GM23338 (cell line): ENCODE measurements at places on chromosomes 2 and 18.

- DNase-seq: no peak
Measured at GRCh38 chr18:11488175-11488574, 121.2 kb upstream of the SLC35G4 start.

- DNase-seq: peak; percentile 71
Measured at GRCh38 chr18:49510393-49511115, 23.5 kb upstream of the C18orf32 start.

- no peak for DNase-seq
Measured at GRCh38 chr2:119679526-119679837, 481 bp downstream of the TMEM177 start.

DNA sequence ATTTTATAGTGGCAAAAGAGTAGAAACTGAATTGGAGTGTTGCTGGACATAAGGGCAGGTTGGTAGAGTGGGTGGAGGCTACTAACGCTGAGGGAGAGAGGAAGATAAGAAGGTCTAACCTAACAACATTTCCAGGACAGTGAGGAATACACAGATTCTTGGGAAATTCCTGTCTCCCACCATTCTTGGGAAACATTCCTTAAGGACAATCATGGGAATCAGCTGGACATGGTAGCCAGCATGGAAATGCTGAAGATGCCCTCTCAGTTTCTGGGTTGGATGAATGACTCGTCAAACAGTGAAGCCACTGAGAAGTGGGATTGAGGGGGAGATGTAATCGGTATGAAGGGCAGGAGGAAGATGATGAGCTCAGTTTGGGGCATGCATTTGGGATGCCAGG is 265.4 kb downstream of the AFF3 start:
- DNase-seq: no peak

DNA sequence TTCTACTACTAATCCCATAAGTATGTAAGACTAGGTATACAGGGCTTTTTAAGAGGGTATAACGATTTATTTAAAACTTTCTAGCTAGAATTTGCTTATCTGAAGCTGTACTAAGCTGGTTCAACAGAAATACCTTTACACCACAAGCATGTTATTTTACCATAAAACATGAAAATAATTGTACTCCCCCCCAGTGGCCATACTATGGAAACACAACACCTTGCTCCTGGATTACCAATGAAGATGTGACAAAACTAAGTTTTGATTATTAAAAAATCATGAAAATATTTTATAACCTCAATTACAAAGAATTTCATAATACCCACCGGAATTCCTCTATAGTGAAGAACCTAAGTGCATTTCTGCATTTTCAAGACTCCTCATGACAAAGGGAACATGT is 27.3 kb downstream of the LPIN2 start:
- DNase-seq: no peak

DNA sequence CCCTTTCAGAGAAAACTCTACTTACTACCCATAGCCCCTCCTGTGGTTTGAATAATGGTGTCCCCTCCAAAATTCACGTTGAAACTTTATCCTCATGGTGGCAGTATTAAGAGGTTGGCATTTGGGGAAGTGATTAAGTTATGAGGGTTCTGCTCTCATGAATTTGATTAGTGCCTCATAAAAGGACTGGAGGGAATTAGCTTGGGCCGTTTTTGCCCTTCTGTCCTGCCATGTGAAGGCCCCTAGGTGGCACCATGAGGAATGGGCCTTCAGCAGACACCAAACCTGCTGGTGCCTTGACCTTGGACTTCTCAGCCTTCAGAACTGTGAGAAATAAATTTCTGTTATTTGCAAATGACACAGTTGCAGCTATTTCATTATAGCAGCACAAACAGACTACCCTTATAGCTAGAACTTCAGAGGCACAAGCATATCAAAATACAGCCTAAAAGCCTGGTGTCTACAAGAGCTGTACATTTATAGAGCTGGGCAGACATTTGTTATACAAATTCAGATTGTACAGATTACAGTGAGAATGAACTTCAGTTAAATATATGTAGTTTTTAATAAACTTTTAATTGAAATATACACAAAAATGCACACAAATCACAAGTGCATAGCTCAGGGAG is 2.6 kb upstream of the PTPN2 start:
- DNase-seq: peak; percentile 61

GRCh38 chr2:228913176-228913575 is 357.9 kb downstream of the PID1 start:
- no peak for DNase-seq

- no peak for DNase-seq
Measured at GRCh38 chr2:219198974-219199373, 7.6 kb upstream of the ZFAND2B start.

DNA sequence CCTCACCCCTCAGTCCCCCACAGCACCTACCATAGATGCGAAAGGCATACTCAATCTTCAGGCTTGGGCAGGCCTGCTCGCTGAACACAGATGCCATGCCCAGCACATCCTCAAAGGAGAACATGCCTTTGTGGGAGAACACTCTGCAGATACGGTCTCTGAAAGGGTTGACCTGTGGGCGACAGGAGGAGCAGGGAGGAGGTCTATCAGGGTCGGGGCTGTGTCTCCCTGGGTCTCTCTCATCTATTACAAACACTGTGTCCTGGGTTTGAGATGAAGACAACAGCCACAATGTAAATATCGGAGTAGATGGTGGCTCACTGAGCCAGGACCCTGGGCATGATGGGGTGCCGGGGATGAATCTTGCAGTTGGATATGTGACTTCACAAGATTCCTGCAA is 46.0 kb downstream of the CIB4 start:
- DNase-seq: no peak

- DNase-seq: no peak
Measured at GRCh38 chr2:8101614-8102277, 580.1 kb upstream of the ID2 start.

DNA sequence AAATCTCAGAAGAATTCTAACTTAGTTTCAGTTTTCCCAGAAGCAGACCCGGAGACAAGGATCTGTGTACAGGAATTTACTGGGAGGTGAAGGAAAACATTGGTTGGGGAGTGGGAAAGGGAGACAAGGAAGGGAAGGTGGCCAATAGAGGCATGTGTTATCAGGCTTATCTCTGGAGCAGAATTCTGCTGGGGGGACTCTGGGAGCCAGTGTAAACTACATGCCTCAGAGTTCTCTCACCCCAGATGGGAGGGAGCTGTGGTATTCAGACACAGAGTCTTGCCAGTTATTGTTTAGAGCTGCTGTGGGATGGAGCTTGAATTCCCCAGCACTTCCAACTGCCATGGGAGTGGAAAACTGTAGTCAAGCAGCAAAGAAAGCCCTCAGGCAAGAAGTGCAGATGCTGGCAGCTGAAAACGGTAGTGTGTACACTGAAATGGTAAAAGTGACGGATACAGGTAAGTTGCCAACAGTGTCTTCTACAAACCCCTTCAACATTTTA is 19.0 kb downstream of the DNPEP start:
- no peak for DNase-seq

GRCh38 chr18:54949588-54949987 is 9.7 kb downstream of the CCDC68 start:
- DNase-seq: no peak

DNA sequence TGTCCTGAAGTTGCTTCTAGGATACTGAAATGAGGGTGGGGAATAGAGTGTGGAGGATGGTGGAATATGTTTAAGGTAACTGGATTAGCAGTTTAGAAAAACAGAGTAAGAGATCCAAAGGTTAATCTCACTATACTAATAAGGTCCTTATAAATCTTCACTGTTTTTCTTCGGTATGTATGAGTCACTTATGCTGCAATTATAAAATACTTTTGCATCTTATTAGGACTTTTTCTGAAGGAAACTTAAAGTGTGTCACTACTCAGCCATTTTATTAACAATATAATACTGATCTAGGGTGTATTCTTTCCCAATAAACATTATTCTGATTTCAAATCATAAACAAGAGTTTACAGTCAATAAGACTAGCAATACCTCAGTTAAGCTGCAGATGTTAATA is 182.3 kb downstream of the ZNF521 start:
- DNase-seq: no peak

- peak; percentile 69 for DNase-seq
Measured at GRCh38 chr2:101883860-101884259, 107.9 kb upstream of the IL1R2 start.
